ENCODE measurements at places on chromosomes 7 and 10.

GRCh38 chr10:60742512-60742911 lies 35.8 kb upstream of the CDK1 start:
- no peak for DNase-seq

DNA sequence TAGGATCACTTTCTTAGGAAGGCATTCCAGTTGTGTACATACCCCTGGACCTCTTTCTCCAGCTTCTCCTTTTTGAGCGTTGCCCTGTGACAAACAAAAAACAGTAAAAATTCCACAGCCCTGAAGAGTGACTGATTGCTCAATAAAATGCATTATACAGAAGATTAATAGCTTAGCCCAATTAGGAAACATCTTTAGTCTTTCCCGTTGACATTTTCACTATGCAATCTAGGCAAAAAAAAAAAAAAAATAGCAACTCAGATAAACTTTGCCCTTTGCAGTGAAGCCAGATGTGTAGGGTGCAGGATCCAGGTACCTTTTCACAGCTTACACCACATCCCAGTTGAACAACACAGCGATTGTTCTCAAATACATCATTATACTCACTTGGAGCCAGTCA lies 17.9 kb downstream of the COL28A1 start:
- DNase-seq: peak; percentile 60

DNA sequence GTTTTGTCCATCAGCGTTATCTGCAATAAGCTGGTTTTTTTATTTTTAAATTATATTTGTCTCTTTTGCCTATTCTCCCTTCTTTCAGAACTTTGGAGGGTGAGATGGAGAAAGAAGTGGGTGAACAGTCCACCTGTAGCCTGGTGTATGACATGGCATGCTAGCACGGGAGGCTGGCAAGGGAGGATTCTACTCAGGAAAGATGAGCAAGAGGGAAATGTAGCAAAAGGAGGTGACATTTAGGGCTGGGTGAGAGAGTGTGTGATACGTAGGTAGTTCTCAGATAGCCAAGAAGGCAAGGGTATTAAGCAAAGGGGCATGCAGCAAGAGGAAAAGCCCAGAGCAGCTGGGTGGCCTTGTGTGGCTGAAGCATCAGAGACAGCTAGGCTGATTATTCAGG lies 612.9 kb upstream of the IGFBP3 start:
- DNase-seq: no peak

DNA sequence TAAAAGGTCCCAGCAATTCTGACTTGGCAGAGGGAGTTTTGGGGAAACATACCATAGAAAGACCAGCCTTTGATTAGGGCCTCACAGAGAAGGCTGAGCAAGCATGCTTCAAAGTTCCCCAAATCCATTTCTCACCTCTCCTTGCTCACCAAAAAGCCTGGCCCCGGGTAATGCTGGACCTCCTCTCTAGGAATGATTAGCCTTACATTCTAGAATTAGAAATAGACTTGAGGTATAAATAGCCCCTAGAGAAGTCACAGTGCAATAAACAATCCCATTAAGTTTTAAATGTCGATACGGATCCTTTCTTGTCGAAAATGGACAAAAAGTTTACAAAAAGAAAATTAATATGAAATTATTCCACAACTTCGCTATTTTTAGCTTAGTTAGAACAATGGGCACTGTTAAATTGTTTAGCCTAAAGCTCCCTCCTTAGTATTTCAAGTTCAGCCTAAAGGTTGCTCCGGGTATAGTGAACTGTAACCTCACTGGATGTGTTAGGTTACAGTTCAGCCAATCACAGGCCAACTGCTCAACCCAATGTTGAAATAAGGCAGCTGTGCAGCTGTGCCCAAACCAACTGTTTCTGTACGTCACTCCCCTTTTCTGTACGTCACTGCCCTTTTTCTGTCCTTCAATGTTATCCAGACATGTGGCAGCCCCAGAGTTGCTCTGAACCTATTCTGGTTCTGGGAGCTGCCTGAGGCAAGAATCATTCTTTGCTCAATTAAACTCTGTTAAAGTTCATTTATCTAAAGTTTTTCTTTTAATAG lies 7.9 kb upstream of the GSDME start:
- DNase-seq: no peak

GRCh38 chr10:76778914-76779795 lies 858.5 kb downstream of the KCNMA1 start:
- no peak for DNase-seq

- DNase-seq: no peak
Observed at GRCh38 chr7:84998665-84999064, 188.2 kb downstream of the SEMA3D start.

GRCh38 chr7:124635416-124635815 lies 130.2 kb downstream of the GPR37 start:
- no peak for DNase-seq

Measured in inflammatory macrophage treated with lipopolysaccharide for 1 hour (primary cell).